Testis (tissue), 5 donors: ENCODE measurements at places on chromosomes 5 and 9. TPM values are rescaled to one million over a fixed set of nuclear protein-coding genes. Genes with fewer than 3 reads are reported as not detected.

The CDKN2B-AS1 gene
- total RNA-seq = 3.5 TPM

GRCh38 chr9:131534721-131535237 is 3.7 kb upstream of the UCK1 start:
- H3K27me3 ChIP-seq = no peaks in the 10 kb centered on the region
- H3K36me3 ChIP-seq = no peaks in the 10 kb centered on the region
- no peak overlapping the region for H3K4me3 ChIP-seq
- no peak overlapping the region for H3K27ac ChIP-seq
- no peak for DNase-seq

GRCh38 chr5:123207852-123208251 is 118.8 kb downstream of the PRDM6 start:
- no peak overlapping the region for H3K27ac ChIP-seq
- no peaks in the 10 kb centered on the region for H3K27me3 ChIP-seq
- H3K36me3 ChIP-seq = no peaks in the 10 kb centered on the region
- H3K4me1 ChIP-seq = no peaks in the 10 kb centered on the region

- no peaks in the 10 kb centered on the region for H3K27me3 ChIP-seq
- H3K27ac ChIP-seq = no peak overlapping the region
- DNase-seq = no peak
- H3K4me3 ChIP-seq = no peak overlapping the region
- no peaks in the 10 kb centered on the region for H3K36me3 ChIP-seq
- no peaks in the 10 kb centered on the region for H3K4me1 ChIP-seq
These were observed 591.6 kb upstream of the CYLC2 start for GRCh38 chr9:102403514-102403913.

The MAN2A1 gene
- 80.5 TPM for total RNA-seq

The NCS1 gene
- total RNA-seq = 5.2 TPM

The LYRM7 gene
- total RNA-seq = 12.1 TPM

GRCh38 chr5:411728-412127 is 31.2 kb upstream of the EXOC3 start:
- H3K36me3 ChIP-seq = no peaks in the 10 kb centered on the region
- H3K4me1 ChIP-seq = no peaks in the 10 kb centered on the region
- DNase-seq = no peak
- H3K27me3 ChIP-seq = no peaks in the 10 kb centered on the region
- no peak overlapping the region for H3K4me3 ChIP-seq
- H3K27ac ChIP-seq = no peak overlapping the region

DNA sequence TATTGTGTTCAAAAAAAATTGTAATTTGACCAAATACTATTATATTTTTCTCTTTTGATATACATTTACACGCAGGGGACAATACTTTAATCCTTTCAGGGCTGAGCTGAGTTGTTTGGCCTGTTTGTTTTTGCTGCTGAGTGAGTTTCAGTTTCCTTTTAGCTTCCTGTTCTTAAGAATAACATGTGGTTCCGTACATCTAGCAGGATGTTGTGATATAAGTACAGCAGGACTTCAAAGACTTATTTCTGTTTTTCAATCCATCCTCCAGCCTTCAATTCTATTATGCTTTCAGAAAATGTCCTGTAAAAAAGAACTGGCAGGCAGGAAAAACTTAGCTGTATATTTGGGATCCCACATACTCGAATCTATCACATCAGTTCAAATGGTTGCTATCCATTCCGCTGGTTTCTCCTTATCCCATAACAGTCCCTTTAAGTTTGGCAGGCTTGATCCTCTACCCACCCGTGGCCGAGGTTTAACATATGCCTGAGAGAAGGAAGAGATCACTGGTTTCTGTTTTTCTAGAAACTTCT is 1037.3 kb upstream of the ACO1 start:
- no peak for DNase-seq
- no peaks in the 10 kb centered on the region for H3K36me3 ChIP-seq
- H3K27me3 ChIP-seq = no peaks in the 10 kb centered on the region
- H3K4me1 ChIP-seq = no peaks in the 10 kb centered on the region
- H3K27ac ChIP-seq = peak overlapping the region; percentile 25
